NCI-H2081 (cell line): ENCODE measurements at places on chromosomes 16 and 17.

DNA sequence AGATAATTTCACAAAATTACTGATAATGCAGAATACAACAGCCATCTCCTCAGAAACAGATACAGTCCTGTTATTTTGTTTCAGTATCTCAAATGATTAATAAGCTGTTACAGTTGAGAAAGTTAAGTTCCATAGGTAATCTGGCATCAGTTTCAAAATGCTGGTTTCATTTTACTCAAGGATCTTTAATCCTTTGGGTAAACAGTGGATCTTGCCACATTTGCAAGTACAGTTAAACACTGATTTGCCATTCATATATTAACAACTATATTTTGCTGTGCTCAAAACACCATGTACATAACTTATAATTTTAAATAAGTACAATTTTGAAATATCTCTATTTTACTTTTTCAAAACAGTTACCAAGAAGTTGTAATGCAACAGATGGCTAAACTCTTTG is 31.2 kb downstream of the RPGRIP1L start:
- DNase-seq = no peak

DNA sequence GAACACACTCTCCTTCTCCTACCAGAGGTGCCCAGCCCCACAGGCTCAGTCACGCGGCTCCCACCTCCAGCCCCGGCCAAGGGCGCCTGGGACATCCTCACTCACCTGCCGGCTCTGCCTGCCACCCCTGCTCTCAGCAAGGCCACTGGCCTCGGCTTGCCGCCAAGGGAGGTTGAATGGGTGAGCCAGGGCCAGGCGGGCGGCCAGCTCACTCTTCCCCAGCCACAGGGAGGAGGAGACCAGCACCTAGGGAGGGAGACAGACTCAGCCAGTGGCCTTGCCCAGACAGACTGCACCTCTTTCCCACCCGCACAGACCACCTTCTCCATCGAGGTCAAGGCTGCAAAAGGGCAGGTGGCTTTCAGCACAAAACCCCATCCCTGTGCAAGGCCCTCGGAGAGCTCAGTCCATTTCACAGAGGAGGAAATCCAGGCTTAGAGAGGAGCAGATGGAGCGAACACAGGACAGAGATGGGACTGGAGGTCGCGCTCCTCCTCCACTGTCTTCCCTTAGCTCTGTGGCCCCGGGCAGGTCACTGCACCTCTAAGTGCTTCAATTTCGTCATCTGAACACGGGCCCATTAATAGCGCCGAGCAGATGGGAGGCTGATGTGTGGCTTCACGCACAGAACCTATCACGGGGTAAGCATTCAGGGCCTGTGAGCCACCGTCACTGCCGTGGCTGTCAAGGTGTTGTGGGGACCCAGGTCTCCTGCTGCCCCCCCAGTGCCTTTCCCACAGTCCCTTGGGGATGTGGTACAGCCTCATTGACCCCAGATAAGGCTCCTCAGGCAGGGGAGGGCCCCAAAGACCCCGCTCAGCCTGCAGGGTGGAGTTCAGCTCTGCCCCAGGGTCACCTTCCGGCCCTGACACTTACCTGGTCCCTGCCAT is 56.1 kb downstream of the RMI2 start:
- DNase-seq = no peak

GRCh38 chr16:14003074-14003570 is 68.0 kb upstream of the MRTFB start:
- no peak for DNase-seq

GRCh38 chr16:1788708-1789100 is 4.8 kb downstream of the IGFALS start:
- no peak for DNase-seq

- no peak for DNase-seq
Measured at GRCh38 chr17:71331754-71332325, 789.0 kb upstream of the SOX9 start.

GRCh38 chr16:74511961-74512360 is 90.7 kb upstream of the CLEC18B start:
- no peak for DNase-seq

DNA sequence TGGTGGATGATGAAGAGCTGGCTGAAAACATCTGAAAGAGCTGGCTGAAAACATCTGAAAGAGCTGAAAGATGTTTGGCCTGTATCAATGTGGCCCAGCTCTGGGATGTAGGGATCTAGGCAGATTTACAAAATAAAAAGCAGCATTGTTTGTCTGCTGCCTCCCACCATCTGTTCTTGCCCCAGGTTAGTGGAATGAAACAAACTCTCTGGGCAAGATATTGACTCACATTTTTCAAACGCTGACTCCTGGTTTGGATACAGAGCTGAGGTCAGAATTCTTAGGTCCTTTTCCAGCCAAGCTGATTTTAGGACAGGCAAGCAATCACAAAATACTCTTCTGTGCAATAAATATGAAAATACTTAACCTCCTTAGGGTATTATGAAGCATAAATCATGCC is 139.0 kb downstream of the STX8 start:
- DNase-seq = no peak

GRCh38 chr17:52143542-52143941 is 15.0 kb downstream of the CA10 start:
- no peak for DNase-seq
